ENCODE measurements at places on chromosomes 6 and 20.

- H3K4me1 ChIP-seq, result no peaks in the 10 kb centered on the region
- H3K27ac ChIP-seq, result no peak overlapping the region
- DNase-seq, result no peak
- H3K27me3 ChIP-seq, result no peaks in the 10 kb centered on the region
Observed at GRCh38 chr6:143441680-143442545, 8.6 kb downstream of the ADAT2 start.

DNA sequence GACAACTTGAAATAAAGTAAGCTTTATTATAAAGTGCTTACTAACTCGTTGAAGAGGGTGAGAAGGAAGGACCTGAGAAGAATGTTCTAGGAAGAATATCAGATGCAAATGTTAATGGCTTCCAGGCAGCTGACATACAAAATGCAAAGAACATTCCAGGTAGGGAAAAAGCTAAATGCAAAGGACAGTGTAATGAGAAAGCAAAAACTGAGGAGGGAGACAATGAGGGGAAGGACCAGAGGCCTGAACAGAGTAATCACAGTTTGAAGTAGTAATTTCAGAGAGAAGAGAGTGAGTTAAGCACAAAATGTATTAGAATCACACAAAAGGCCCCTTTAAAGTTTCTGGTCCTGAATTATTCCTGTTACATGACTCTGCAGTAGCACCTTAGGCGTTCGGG is 81.3 kb downstream of the HMGCLL1 start:
- no peaks in the 10 kb centered on the region for H3K27me3 ChIP-seq
- H3K4me3 ChIP-seq, result no peak overlapping the region
- no peak for DNase-seq
- no peaks in the 10 kb centered on the region for H3K4me1 ChIP-seq
- H3K36me3 ChIP-seq, result no peaks in the 10 kb centered on the region
- no peak overlapping the region for H3K27ac ChIP-seq

GRCh38 chr20:51001430-51002265 is 21.3 kb downstream of the KCNG1 start:
- no peak overlapping the region for H3K27ac ChIP-seq
- peaks cover 2% of the 10 kb centered on the region for H3K27me3 ChIP-seq
- no peak for DNase-seq
- peaks cover 13% of the 10 kb centered on the region for H3K36me3 ChIP-seq
- H3K4me1 ChIP-seq, result peaks cover 11% of the 10 kb centered on the region
- H3K4me3 ChIP-seq, result no peak overlapping the region

DNA sequence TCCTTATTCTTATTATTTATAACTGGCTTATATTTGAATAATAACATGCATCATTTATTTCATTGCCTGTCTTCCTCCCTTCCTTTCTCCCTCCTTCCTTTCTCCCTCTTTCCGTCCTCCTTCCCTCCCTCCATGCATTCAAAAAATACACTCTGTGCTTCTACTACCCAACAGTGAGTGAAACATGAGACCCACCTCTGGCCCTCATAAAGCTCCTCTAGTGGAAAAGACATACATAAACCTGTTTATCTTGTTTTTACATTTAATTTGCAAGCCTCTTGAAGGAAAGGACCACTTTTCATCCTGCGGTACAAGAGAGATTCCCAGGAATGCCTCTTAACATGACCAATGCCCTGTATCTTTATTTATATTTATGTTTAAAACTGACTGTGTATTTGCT is 21.8 kb upstream of the ISM1 start:
- no peak for DNase-seq
- H3K4me1 ChIP-seq, result no peaks in the 10 kb centered on the region
- no peak overlapping the region for H3K4me3 ChIP-seq
- no peaks in the 10 kb centered on the region for H3K27me3 ChIP-seq
- H3K36me3 ChIP-seq, result no peaks in the 10 kb centered on the region
- no peak overlapping the region for H3K27ac ChIP-seq

DNA sequence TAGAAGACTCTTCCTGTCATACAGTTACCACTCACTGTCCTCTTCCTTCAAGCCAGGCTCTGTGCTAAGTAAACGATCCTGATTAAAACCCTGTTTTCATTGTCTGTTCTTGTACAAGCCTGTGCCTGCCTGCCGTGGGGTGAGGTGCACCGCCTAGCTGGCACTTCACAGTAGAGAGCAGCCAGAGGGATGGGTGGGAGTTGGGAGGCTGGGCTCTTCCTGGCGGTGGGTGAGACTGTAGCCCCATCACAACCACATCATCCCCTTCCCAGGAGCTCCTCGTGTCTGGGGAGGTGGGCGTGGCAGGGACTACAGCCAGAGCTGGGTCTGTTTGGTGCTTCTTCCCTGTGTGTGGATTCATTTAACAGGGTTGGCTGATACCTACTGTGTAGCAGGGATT is 382.0 kb downstream of the TAF4 start:
- DNase-seq, result no peak
- H3K27ac ChIP-seq, result no peak overlapping the region
- no peaks in the 10 kb centered on the region for H3K36me3 ChIP-seq
- no peaks in the 10 kb centered on the region for H3K4me1 ChIP-seq
- H3K4me3 ChIP-seq, result no peak overlapping the region

- H3K27me3 ChIP-seq, result no peaks in the 10 kb centered on the region
- no peak overlapping the region for H3K4me3 ChIP-seq
- H3K4me1 ChIP-seq, result no peaks in the 10 kb centered on the region
- no peaks in the 10 kb centered on the region for H3K36me3 ChIP-seq
- no peak overlapping the region for H3K27ac ChIP-seq
Observed at GRCh38 chr6:95185874-95186273, 391.5 kb upstream of the MANEA start.

DNA sequence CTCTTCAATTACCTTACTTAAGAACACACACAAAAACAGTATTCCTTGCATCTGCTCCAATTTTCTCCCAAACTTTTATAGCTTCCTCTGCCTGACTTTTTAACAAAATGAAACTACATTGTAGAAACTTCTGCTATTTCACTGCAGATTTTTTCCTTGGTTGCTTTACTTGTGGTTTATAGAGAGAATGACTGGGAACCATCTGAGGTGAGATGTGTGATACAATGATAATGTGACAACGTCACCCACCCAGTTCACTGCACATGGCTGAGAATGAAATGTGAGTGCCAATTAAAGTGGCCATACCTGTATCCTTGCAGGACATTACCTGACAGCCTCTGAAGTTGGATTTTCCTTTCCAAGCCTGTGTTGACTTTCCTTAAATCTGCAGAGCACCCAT is 258.4 kb downstream of the CD83 start:
- H3K36me3 ChIP-seq, result no peaks in the 10 kb centered on the region
- peaks cover 6% of the 10 kb centered on the region for H3K4me1 ChIP-seq
- no peak overlapping the region for H3K4me3 ChIP-seq

- H3K36me3 ChIP-seq, result peaks cover 2% of the 10 kb centered on the region
- no peak overlapping the region for H3K4me3 ChIP-seq
- no peak for DNase-seq
- H3K27me3 ChIP-seq, result no peaks in the 10 kb centered on the region
- no peak overlapping the region for H3K27ac ChIP-seq
Observed at GRCh38 chr6:71402096-71402495, 113.5 kb downstream of the OGFRL1 start.

DNA sequence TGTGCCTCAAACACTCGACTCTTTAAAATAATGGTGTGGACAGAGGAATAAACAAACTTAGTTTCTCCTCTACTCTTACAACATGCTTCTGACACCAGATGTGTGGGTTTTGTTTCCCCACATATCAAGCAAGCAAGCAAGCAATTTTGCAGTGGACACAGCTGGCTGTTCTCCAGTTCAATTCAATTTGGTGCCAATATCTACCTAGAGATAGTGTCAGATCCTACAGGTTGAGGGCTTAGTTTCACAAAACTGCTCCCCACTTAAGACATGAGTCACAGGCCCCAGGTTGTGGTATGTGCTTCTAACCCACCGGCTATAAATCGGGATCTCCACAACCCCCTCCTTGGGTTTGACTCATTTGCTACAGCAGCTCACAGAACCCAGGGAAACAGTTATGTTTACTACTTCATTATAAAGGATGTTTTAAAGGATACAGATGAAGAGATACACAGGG is 131.4 kb upstream of the TRAF3IP2 start:
- DNase-seq, result no peak
- H3K36me3 ChIP-seq, result no peaks in the 10 kb centered on the region
- H3K27me3 ChIP-seq, result no peaks in the 10 kb centered on the region
- no peak overlapping the region for H3K27ac ChIP-seq
- no peak overlapping the region for H3K4me3 ChIP-seq

DNA sequence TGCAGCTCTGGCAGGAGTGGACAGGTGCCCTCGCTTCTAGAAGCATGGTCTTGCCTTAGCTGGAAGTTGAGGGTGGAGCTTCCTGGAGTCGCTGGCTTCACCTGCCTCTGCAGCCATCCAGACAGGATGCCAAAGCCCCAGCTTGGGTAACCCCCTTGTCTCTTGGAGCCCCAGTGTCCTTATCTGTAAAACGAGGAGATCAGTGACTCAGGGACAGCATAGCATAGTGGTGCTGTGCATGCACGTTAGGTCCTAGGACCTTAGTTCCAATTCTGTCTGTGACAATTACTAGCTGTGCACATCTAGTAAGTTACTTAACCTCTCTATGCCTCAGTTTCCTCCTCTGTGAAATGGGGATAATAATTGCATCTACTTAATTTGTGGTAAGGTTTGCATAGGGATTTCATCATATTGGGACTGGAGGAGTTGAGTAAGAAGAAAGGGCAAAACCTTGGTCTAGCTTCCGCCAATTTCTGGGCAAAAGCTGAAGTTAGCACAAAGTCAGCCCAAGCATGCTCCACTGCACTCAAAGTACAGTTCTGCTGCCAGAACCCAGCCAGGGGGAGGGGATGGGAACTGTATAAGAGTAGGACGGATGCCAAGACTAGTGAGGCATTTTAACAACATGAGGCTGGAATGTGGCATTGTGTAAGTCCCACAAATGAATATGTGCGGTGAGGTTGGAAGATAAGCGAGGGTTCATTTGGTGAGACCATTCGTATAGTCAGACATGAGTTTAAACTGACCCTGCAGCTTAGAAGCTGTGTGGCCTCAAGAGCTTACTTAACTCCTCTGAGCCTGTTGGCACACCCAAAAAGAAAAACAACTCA is 24.5 kb downstream of the TOX2 start:
- H3K27ac ChIP-seq, result no peak overlapping the region
- no peak for DNase-seq
- no peak overlapping the region for H3K4me3 ChIP-seq
- no peaks in the 10 kb centered on the region for H3K27me3 ChIP-seq
- no peaks in the 10 kb centered on the region for H3K4me1 ChIP-seq

- no peaks in the 10 kb centered on the region for H3K27me3 ChIP-seq
- no peak for DNase-seq
- no peak overlapping the region for H3K4me3 ChIP-seq
- peaks cover 7% of the 10 kb centered on the region for H3K4me1 ChIP-seq
Observed at GRCh38 chr6:143980921-143981320, 27.1 kb downstream of the PLAGL1 start.

DNA sequence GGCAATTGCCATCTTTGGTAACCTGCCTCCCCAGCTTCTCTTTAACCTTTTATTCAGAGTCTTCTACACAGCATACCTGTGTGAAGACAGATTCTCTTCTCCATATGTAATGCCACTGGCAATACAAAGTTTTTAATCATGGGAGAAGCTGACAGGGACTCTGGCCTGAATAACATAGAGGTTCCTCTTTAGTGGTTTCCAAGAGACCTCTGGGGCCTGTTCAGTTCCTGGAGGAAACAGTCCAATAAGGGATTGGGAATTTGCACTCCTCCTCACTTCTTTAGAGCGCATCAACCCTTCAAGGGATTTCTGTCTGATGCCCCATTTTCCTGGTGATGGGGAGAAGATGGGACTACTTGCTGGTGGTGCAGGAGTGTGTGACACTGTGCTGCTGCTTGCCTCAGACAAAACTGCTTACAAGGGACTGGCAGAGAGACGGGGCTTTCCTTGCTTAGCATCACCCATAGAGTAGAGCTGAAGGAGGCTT is 1.4 kb downstream of the RIMS1 start:
- H3K36me3 ChIP-seq, result no peaks in the 10 kb centered on the region
- no peak overlapping the region for H3K27ac ChIP-seq
- no peak overlapping the region for H3K4me3 ChIP-seq
- H3K27me3 ChIP-seq, result peaks cover 38% of the 10 kb centered on the region
- no peaks in the 10 kb centered on the region for H3K4me1 ChIP-seq

All from large intestine (tissue), 12 donors.